ENCODE measurements at places on chromosomes 6 and 20.

DNA sequence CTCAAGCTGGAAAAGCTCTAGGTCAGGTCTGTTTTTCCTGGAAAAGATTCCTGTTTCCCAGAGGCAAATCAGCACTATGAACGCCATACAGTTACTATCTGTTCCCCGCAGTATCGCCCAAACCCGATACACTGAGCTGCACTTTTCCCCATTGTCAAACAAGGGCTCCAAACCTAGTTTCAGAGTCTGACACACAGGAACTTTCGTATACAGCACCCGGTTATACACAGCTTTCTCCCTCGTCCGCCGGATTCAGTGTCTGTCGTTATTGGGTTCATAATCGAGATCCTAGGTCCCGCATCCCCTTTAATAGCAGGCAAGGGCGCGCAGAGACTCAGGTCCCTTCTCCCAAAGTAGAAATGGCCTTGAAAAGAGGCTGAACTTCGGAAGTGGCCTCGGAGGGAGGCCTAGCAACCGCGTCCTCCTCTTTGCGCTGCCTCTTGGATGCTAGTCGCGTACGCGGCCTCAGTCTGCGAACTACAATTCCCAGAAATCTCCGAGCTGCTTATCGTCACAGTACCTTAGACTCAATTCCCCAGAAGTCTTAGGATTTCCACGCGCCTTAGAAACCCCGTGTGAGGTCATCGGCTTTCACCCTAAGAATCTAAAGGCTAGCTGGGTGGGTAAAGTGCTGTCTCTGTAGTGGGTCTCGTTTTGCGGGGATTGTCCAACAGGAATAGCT lies 34.2 kb downstream of the ZNF391 start:
- DNase-seq: no peak

GRCh38 chr20:54127855-54128574 lies 45.8 kb downstream of the CYP24A1 start:
- DNase-seq: no peak

GRCh38 chr6:22807818-22808217 lies 238.5 kb downstream of the HDGFL1 start:
- no peak for DNase-seq

DNA sequence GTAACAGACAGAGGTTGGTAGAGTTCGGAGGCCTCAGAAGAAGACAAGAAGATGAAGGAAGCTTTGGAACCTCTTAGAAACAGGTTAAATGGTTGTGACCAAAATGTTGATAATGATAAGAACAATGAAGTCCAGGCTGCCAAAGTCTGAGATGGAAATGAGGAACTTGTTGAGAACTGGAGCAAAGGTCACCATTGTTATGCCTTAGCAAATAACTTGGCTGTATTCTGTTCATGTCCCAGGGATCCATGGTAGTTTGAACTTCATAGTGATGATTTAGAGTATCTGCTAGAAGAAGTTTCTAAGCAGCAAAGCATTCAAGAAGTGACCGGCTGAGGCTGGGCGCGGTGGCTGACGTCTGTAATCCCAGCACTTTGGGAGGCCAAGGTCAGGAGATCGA lies 11.1 kb upstream of the LSM14B start:
- DNase-seq: no peak

- DNase-seq: no peak
These were observed 38.2 kb downstream of the MICA start for GRCh38 chr6:31441365-31442267.

GRCh38 chr20:32535953-32536823 lies 48.9 kb downstream of the NOL4L start:
- peak; percentile 91 for DNase-seq

DNA sequence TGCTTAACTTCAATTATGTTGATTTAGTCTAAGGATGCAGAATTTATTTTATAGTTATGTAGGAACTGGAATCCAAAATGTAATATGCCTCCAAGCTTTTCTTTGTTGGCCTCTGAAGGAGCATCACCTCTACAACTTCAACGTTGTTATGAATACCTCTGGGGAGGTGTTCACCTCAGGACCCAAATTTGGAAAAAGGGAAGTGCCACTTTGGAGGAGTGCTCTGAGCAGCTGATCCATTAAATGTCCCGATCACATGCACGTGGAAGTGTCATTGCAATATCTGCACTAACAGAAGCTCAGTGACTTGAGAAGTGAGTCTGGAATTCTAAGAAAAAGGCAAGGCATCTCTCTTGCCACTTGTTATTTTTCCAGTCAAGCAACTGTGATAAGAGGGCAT lies 22.2 kb upstream of the SLC17A3 start:
- no peak for DNase-seq

DNA sequence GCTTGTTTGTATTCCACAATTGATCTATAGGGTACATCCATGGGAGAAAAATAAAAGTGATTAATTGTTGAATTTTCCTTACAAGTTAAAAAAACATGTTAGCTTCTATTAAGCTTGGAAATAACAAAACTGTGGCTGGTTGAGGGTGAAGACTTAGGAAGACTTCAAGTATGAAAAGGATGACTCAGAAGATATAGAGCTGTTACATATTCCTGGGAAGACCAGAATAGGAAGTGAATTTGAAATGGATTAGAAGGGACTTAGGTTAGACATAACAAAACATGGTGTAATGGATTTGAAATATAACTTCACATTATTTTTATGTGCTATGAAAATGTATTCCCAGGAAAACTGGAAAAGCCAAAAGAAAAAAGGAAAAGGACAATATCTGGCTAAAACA lies 732.2 kb downstream of the HDGFL1 start:
- no peak for DNase-seq

GRCh38 chr6:31270788-31271640 lies 878 bp downstream of the HLA-C start:
- no peak for DNase-seq

DNA sequence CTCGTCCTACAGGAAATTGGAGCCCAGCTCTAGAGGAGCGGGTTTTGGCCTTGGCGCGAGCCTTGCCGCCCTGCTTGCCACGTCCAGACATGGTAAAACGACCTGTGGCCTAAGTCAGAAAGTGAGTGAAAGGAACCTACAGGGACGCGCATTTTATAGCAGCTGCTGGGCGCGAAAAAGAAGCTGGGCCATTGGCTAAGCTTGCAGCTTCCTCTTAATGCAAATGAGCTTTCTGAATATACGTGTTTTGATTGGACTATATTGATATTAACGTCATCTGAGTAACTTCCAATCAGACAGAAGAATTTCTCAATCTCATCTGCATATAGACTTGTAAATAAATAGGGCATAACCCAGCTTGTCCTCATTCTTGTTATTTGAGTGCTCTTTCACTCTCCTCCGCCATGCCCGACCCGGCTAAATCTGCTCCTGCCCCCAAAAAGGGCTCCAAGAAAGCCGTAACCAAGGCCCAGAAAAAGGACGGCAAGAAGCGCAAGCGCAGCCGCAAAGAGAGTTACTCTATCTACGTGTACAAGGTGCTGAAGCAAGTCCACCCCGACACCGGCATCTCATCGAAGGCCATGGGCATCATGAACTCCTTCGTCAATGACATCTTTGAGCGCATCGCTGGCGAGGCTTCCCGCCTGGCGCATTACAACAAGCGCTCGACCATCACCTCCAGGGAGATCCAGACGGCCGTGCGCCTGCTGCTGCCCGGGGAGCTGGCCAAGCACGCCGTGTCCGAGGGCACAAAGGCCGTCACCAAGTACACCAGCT lies 18.9 kb downstream of the OR2B2 start:
- DNase-seq: peak; percentile 98

GRCh38 chr6:41335943-41336342 lies 535 bp downstream of the NCR2 start:
- DNase-seq: no peak

- DNase-seq: no peak
These were observed 1.7 kb downstream of the TNF start for GRCh38 chr6:31576897-31577578.

DNA sequence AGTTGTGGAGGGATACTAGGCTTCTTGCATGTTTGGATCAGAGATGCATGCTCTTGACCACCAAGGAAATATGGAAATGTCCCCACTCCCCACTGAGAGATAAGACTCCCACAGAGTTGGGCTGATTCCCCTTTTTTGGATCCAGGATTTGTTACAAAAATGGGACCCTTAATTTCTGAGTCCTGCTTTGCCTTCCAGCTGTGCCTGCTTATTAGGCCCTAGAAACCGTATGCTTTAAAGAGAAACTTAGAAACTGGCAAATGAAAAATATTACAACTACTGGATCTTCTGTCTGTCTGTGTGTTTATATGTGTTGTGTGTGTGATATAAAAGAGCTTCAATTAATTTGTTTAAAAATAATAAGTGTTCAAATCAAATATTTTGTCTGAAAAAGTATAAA lies 817.6 kb upstream of the CITED2 start:
- no peak for DNase-seq

DNA sequence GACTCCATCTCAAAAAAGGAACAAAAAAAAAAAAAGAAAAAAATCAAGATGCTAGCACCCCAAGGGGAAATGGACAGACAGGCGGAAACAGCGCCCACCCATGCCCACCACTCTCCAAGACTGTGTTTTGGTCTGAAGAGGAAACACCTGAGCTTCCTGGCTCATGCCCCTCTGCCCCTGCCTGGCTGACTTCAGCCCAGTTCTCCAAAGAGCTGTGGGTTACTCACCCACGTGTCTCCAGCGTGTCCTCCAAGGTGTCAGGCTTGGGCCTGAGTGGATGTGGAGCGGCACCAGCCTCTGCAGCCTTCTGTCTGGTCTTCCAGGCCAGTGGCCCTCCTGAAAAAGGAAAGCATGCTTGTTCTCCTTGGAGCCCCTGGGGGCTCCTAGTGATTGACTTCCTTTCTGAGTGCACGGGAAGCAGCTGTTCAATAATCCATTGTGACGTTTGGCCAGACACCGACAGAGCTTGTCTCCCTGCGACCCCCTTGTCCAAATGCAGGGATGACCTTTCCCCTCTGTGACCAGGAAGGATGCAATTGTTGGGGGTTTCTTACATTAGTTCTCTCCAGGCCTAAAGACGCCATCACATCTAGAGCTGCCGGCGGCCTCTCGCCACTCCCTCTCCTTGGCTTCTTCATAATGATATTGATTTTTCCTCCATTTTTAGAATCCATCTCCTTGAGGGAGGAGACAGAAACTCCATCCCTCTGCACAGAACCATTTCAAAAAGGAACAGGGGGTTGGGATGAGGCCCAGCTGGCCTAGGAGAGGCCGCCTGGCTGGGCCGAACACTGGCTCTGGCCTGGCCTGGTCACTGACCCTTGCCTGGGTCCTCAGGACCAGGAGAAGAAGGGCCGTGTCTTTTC lies 58.4 kb downstream of the ADNP start:
- no peak for DNase-seq

DNA sequence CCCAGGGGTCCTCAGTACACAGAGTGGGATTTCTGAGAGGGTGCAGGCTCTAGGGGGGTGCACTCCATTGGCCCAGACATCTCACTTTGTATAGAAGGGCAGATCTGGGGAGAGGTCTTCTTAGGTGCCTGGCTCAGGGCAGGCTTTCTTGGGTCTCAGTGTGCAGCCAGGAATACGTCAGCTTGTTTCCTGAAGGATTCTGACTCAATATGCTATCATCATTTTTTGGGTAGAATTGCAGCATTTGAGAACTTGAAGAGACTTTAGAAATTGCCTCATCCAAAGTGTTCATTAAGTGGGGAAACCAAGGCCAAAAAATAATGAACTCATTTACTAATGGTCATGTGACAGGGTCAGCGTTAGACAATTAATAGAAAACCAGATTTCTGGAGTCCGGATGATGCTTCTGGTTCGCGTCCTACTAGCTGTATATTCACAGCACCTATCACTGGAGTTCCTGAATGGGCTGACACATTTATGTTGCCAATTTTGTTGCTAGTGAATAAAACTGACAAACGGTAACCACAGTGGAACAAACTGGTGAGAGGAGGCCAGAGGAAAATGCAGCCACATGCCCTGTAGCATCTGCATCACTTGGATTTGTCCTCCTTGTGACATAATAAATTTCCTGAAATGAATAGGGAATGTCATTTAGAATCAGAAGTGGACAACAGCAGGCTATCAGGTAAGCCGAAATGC lies 238.9 kb downstream of the TBC1D7 start:
- no peak for DNase-seq

- DNase-seq: no peak
These were observed 230.7 kb downstream of the NFATC2 start for GRCh38 chr20:51311636-51312479.

- DNase-seq: no peak
These were observed 44.1 kb upstream of the SMIM29 start for GRCh38 chr6:34292954-34293353.

- no peak for DNase-seq
These were observed 15.2 kb downstream of the GMPR start for GRCh38 chr6:16253399-16254144.

DNA sequence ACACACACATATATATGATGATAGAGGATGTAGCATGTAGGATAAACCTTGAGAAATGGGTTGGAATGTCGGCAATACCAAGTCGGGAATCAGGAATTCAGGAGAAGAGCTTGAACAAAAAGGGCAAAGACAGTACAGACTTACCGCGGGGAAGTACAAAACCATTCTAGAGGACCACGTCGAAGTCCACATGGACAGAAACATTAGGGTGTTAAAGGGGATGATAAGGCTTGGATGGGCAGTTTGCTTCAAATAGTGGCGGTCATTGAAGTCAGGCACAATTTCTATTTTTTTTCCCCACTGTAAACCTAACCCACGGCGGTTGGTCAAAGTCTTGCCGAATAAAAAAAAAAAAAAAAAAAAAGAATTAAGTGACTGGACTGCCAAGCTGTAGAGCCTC lies 766 bp upstream of the NUS1 start:
- DNase-seq: no peak

DNA sequence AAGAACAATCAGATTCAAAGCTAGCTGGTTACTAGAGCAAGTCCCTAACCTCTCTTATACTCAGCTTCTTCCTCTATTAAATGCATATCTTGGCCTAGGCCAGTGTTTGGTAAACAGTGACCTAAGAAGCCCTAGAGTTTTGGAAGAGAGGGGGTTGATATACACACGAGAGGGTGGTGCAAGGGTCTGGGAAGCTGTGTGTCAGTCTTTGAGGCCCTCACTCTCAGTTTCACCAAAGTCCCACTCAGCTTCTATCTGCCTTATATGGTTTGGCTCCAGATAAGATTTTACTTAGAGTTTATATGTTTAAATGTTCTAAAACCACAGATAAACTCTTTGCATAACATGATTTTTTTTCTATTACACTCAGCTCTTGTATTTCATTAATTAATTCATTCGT lies 526.1 kb upstream of the BTBD3 start:
- no peak for DNase-seq

- no peak for DNase-seq
These were observed 244.8 kb downstream of the DLL1 start for GRCh38 chr6:170045981-170046667.

DNA sequence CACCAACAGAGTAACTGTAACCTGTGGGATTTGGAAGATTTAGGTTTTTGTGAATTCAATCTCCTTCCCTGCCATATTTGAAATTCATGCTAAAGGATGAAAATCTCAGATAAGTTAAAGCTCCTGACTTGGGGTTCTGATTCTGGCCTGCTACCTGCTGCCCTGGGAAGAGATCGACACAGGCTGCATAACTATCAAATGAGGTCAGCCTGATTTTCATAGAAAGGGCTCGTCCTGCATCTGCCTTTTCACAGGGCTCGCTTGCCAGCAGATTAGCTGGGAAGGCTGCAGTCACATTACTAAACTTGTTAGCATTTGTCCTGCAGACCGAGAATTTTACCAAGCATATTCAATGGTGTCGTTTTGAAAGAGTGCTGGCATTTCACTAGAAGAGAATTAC lies 14.6 kb downstream of the GCLC start:
- no peak for DNase-seq

GRCh38 chr20:40506537-40506939 lies 182.5 kb downstream of the MAFB start:
- DNase-seq: no peak
